ENCODE measurements at places on chromosomes 2 and 18.

- DNase-seq = no peak
Measured at GRCh38 chr2:18251486-18251885, 309.0 kb downstream of the RDH14 start.

DNA sequence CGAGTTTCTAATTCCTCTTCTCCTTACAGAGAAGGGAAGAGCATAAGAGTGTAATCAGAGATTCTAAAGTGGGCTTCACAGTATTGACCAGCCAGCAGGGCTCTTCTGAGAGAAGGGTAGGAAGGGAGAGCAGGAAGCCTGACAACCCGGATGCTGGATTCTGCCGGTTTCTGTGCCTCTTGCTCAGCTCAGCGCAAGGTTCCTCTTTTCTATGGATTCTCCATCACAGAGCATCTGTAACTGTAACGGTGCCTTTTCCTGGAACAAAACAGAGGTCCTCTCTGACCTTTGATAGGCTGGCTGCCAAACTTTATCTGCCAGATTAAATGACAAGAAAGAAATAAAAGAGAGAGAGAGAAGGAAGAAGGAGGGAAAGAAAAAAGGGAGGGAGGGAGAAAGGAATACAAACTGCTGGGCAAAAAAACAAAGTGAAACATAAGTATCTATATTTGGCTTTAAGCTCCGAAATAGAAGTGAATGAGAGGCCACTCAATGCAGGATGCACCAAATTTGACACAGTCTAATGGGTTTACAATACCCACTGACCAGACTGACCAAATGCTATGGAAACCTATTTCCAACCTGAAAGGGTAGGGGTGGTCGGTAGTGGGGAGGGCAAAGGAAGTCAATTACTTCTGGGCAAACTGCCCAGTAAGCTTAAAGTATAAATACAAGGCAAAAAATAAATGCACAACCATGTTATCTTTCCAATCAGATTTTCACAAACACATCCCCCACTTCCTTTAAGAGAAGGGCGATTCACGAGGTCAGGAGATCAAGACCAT is 59.2 kb downstream of the PIEZO2 start:
- no peak for DNase-seq

DNA sequence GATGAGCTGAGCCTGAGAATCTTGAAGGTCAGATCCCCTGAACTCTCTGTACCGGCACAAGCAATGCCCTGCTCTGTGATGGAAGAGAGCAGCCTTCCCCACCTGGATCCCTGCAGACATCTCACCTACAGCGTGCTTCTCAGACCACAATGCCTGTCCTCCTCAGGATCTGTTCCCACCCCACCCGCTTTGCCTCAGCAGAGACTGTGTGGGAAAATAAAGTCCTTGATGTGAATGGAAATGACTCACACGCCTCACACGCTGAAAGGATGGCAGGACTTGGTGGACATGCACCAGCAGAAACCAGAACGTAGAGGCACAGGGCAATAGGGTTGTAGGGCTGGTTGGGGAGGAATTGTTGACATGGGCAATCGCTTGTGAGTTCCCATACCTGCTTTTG is 117.9 kb upstream of the POU3F3 start:
- no peak for DNase-seq

DNA sequence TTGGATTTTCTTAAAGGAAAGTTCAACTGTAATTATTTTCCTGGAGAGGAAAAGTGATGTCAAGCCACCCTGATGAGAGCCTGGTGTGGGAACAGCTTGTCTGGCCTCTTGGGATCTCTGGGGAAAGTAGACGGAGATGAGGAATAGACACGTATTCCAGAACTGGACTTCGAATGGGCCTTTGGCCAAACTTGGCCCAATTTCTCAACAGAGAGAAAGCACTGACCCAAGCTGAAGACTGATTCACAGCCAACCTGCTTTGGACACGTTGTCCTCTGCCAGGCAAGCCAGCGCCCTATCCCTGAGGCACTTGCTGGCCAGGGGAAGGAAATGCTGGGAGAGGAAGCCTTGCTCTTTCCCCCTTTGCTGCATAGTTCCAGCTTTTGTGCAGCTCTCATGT is 70.8 kb upstream of the CTAGE1 start:
- no peak for DNase-seq

DNA sequence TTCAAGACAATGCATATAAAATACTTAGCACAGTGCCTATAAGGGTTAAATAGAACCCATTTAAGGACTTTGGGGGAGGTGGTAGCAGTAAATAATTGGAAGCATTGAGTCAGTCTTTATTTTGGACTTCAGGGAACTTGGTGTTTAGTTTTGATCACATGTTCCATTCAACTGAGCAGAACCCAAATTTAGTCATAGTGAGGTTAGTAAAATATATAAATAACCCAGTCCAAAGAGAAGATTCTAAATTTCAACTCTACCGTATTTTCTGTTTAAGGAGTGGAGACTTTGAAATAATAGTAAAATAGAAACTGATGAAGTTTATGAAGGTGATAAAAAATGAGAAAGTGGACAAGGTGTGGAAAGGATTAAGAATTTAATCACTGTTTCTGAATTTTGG is 19.7 kb downstream of the TWSG1 start:
- DNase-seq = no peak

DNA sequence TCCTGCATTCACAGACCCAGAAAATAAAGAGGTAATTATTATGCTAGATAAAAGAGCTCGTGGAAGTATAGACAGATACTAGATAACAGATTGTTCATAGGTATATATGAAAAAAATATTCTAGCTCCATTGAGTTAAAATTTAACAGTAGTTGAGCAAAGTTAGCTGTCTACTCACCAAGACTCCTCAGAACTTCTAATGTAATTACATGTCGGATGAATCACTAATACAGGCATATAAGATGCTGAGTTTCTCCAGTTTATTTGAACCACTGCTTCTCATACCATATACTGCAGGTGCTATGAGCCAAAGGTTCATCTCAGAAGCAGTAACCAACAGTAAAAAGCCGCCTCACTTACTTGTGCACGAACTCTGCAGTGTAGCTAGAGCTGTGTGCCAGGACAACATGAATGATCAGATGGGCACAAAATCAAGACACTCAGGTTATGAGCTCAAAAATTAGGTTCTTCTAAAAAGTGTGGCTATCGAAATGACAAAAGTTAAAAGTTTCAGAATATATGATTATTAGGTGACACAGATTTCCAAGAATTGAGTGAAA is 373.4 kb downstream of the NCKAP5 start:
- no peak for DNase-seq

DNA sequence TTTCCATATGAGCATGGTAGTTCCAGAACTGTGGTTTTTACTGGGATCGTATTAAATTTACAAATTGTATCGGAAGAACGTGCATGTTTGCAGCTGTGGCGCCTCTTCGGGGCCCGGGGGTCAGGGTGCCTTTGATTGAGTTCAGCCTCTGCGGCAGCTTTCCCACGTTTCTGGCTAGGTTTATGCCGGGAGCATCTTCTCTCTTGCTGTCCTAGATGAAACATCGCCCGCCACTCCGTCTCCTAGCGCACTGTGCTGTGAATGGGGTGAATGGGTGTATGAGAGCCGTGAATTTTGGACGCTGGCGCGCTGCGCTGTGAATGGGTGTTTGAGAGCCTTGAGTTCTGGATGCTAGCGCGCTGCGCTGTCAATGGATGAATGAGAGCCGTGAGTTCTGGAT is 12.3 kb downstream of the PDCD1 start:
- DNase-seq = peak; percentile 58

DNA sequence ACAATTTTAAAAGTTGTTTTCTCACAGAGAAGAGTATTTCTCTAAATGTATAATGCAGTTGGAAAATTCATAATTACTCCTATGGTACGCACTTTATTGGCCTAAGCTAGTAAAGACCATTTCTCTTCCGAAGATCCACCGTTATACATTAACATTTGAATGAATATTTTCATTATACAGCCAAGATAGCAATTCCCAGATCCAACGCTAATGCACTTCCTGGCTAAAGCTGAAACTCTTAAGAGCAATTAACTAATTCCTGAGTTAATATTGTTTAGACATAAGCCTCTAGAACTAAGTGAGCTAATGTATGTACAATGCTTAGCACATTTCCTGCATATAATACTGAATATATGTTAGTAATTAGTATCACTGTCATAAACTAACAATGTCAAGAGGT is 56.2 kb downstream of the PDK1 start:
- DNase-seq = no peak

- DNase-seq = no peak
Measured at GRCh38 chr2:235563056-235563910, 69.4 kb downstream of the AGAP1 start.

- no peak for DNase-seq
Measured at GRCh38 chr2:42051543-42052235, 3.9 kb downstream of the PKDCC start.

- no peak for DNase-seq
Measured at GRCh38 chr2:59249441-59250306, 1008.5 kb upstream of the FANCL start.
